ENCODE measurements at places on chromosomes 1 and 21.

DNA sequence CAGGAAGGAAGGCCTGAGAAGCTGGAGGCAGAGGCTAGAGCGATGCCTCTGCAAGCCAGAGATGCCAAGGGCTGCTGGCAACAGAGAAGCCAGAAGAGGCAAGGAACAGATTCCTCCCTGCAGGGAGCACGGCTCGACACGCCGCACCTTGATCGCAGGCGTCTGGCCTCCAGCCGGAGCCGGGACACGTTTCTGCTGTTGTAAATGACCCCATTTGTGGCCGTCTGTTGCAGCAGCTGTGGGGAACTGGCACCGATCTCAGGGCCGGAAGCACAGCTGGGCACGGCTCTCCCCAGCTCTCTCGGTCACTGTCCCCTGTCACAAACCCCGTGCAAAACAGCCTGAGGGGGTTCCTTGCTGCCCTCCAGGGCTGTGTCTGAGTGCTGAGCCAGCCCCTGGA, 59.6 kb downstream of the SIK1 start:
- DNase-seq = no peak

DNA sequence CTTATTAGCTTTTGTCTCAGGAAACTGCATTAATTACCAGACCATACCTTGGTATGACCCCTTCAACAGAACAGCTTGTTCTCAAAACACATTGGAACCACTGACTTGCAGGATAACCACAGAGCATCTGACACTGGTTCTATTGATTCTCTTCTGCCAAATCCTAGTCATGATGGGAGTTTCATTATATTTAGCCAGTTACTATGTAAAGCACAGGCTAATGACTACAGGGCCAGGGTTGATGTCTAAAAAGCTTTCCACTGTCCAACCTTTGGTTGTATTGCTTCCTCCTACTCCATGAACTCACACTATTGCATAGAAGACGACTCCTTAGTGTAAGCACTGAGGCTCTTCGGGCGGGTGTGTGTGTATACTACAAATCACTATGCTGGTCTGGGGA, 3.8 kb downstream of the STMN1 start:
- no peak for DNase-seq

DNA sequence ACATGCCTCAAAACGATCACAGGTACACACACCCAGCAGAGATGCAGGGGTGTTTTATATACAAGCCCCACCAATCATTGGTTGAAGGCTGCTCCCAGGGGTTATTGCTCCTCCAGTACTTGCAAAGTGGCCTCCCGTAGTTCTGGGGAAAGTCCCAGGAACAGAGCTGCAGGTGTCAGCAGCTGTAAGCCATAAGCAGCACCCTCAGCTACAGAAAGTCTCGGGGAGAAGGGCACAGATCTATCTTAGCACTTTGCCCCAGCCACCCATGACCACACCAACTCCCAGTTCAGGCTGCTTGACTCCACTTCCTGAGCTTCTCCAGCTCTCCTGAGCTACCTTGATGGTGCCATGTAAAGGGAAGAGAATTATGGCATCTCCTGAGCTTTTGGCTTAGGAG, 222.7 kb upstream of the GJB5 start:
- no peak for DNase-seq

DNA sequence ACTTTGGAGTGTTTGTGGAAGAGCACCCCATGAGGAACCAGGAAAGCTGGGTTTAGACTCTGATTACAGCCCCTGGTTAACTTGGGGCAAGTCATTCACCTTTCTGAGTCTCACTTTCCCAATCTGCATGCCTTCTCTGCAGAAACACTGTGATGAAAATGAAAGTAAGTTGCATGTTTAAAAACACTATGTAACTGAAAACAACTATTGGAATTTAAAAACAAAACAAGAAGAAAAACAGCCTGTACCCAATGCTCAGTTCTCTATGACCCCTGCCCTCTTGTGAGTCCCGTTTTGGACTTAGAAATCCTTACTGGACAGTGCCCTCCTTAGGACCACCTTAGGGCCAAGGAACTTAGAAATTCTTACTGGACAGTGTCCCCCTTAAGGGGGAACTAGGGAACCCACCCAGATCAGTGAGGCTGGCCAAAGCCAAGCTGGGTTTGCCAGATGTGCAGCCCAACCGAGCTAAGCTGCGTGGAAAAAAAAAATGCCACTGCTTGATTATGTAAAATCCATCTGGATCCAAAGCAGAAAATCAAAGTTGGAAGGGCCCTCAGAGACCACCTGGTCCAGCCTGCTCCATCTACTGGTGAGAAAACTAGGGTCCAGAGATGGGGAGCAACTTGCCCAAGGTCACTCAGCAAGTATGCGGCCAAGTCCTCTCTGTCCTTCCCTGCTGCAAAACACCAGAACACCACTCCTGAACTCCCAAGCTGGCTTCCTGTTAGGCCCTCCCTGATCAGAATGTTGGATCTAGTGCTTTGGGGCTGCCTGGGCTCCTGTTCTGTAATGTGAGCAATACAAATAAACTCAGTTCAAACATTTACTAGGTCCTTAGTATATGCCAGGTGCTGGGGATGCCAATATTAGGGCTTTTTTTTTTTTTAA, 77.7 kb downstream of the MRPL37 start:
- DNase-seq = no peak
